Neuronal stem cell (in vitro differentiated cells): ENCODE measurements at places on chromosomes 2 and 18.
A peak's percentile ranks its signal among the peaks of the same experiment; 100 is the strongest.

DNA sequence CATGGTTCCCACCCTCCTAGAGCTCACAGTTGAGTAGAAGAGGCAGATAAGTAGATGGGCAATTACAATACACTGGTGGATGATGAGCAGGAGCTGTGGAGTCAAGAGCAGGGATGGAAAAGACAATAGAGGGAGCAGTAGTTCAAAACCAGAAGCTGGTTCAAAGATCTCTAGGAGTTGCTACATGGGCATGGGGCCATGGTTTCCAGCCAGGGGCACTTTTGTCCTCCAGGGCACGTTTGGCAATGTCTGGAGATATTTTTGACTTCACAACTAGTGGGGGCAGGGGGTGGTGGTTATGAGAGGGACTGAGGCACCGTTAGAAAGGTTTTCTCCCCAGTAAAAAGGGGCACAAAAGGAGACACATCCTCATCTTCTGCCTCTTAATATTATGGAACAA lies 236.0 kb downstream of the DYSF start:
- no peak overlapping the region for H3K27ac ChIP-seq
- DNase-seq, result no peak
- H3K36me3 ChIP-seq, result no peaks in the 10 kb centered on the region
- no peaks in the 10 kb centered on the region for H3K27me3 ChIP-seq
- no peaks in the 10 kb centered on the region for H3K4me1 ChIP-seq

GRCh38 chr2:37877457-37878315 lies 47.4 kb upstream of the RMDN2 start:
- no peak overlapping the region for H3K27ac ChIP-seq
- DNase-seq, result peak; percentile 65
- H3K27me3 ChIP-seq, result peaks cover under 1% of the 10 kb centered on the region
- no peaks in the 10 kb centered on the region for H3K36me3 ChIP-seq
- peaks cover 5% of the 10 kb centered on the region for H3K4me1 ChIP-seq

DNA sequence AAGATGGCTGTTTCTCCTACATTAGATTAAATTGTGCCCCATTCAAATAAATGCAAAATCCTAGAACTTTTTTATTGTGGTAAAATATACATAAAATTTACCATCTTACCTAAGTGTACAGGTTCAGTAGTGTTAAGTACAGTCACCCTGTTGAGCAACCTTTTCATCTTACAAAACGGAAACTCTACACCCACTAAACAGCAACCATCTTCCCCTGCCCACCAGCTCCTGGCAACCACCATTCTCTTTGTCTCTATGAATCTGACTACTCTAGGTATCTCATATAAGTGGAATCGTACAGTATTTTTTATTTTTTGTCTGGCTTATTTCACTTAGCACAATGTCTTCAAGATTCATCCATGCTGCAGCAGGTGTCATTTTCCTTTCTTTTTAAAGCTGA lies 53.0 kb downstream of the ASXL2 start:
- H3K4me1 ChIP-seq, result no peaks in the 10 kb centered on the region
- no peaks in the 10 kb centered on the region for H3K36me3 ChIP-seq
- no peak overlapping the region for H3K27ac ChIP-seq
- H3K27me3 ChIP-seq, result no peaks in the 10 kb centered on the region
- no peak overlapping the region for H3K4me3 ChIP-seq

DNA sequence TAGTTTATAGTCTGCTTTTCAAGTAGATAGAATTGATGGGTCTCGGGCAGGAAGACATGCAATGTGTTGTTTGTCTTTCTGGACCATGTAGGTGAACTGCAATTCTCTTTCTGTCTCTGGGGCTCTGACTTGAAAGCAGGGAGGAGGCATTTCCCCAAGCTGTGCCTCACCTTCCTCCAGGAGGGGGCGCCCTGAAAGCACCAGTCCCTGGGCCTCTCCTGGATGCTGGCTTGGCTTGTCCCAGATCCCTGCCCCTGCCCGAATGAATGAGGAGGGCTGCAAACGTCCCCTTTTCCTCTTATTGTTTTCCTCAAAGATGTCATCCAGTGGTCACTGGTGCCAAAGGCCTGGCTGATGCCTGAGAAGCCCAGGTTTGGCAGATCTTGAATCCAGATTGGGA lies 270.6 kb downstream of the CELF4 start:
- H3K4me1 ChIP-seq, result peaks cover 3% of the 10 kb centered on the region
- peak; percentile 51 for DNase-seq
- no peak overlapping the region for H3K4me3 ChIP-seq
- no peak overlapping the region for H3K27ac ChIP-seq
- H3K27me3 ChIP-seq, result no peaks in the 10 kb centered on the region
- no peaks in the 10 kb centered on the region for H3K36me3 ChIP-seq

- no peak overlapping the region for H3K4me3 ChIP-seq
- DNase-seq, result no peak
- no peaks in the 10 kb centered on the region for H3K4me1 ChIP-seq
- H3K27ac ChIP-seq, result no peak overlapping the region
These were observed 86.6 kb upstream of the AFF3 start for GRCh38 chr2:100228967-100229366.

DNA sequence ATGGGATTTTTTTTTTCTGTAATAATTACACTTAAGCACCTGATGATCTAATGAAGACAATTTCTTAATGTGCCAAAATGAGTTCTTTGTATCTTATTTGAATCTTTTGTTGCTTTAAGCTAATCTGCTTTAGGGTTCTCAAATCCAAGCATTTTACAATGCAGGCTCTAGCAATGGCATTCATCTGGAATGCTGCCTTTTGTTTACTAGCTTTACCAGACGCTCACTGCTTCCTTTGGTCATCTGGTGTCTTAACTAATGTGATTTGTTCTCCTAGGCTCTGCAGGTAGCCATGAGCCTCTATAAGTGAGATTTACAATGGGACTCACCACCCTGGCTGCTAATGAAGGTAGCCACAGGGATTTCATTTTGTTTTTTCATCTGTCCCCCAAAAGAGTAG lies 100.3 kb downstream of the GREB1L start:
- H3K27me3 ChIP-seq, result no peaks in the 10 kb centered on the region
- peak overlapping the region; percentile 46 for H3K27ac ChIP-seq
- H3K4me1 ChIP-seq, result peaks cover 28% of the 10 kb centered on the region

- H3K36me3 ChIP-seq, result no peaks in the 10 kb centered on the region
- no peak overlapping the region for H3K4me3 ChIP-seq
- DNase-seq, result no peak
- H3K4me1 ChIP-seq, result no peaks in the 10 kb centered on the region
- H3K27me3 ChIP-seq, result peaks cover 5% of the 10 kb centered on the region
These were observed 22.1 kb upstream of the TMEM37 start for GRCh38 chr2:119409506-119409905.

DNA sequence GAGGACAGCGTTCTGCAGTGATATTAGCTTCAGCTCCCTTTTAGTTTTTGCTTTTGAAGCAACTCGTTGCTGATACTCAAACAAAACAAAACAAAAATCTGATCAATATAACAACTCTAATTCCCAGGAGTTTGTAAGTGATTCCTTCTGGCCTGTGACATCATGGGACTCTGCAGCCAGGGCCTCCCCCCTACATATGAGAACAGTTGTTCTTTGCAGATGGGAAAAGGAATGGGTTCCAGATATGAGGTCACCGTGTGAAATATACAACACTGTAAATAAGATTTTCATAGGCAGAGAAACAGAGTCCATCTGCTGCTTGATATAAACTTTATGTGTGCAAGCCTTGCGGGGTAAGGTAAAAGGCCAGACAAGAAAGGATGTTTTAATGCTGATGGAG lies 56.7 kb downstream of the DIS3L2 start:
- H3K27ac ChIP-seq, result no peak overlapping the region
- no peaks in the 10 kb centered on the region for H3K27me3 ChIP-seq
- no peaks in the 10 kb centered on the region for H3K4me1 ChIP-seq
- peaks cover 2% of the 10 kb centered on the region for H3K36me3 ChIP-seq
- H3K4me3 ChIP-seq, result no peak overlapping the region
- DNase-seq, result no peak

DNA sequence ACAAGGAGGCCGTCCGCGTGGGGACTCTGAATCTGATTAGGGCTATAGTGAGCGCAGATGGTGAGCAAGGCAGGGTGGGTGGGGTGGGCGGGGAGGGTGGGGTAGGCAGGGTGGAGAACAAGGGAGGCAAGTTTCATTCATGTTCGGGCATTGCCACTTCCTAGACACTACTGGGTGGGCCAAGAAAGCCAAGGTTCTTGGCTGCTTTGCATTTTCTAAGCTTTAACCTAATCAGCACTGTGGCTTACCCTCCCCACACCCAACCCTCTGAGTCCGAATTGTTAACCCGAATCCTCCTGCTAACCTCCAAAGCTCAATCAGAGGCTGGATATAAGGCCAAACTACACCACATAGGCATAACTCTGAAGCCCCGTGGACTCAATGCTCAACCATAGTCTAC lies 18.1 kb downstream of the MROH2A start:
- H3K27me3 ChIP-seq, result peaks cover 3% of the 10 kb centered on the region
- H3K27ac ChIP-seq, result no peak overlapping the region
- no peak overlapping the region for H3K4me3 ChIP-seq
- H3K36me3 ChIP-seq, result no peaks in the 10 kb centered on the region

DNA sequence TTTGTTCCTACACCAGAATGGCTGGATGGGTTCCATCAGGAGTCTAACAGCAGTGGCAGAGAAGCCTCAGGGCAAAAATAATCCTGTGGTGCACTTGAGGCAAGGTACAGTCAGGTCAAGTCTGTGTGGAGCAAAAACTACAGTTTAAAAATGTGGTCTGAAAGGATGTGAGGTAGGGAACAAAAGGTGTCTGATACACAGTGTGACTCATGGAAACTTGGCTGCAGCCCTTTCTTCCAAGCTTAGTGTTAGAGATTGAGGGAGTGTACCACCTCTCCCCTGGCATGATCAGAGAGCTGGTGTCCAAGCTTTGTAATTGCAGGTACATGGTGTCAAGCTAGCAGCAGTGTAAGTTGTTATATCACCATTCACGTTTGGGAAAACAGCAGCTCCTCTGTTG lies 8.9 kb downstream of the ANKAR start:
- no peaks in the 10 kb centered on the region for H3K36me3 ChIP-seq
- H3K27ac ChIP-seq, result no peak overlapping the region
- H3K27me3 ChIP-seq, result no peaks in the 10 kb centered on the region
- H3K4me3 ChIP-seq, result no peak overlapping the region
- H3K4me1 ChIP-seq, result no peaks in the 10 kb centered on the region
- DNase-seq, result no peak
